ENCODE measurements at places on chromosomes 4 and X.

GRCh38 chr4:83922402-83922801 lies 386.5 kb downstream of the GPAT3 start:
- no peak for DNase-seq

GRCh38 chr4:126697748-126698147 lies 935.0 kb upstream of the INTU start:
- DNase-seq, result peak; percentile 88

DNA sequence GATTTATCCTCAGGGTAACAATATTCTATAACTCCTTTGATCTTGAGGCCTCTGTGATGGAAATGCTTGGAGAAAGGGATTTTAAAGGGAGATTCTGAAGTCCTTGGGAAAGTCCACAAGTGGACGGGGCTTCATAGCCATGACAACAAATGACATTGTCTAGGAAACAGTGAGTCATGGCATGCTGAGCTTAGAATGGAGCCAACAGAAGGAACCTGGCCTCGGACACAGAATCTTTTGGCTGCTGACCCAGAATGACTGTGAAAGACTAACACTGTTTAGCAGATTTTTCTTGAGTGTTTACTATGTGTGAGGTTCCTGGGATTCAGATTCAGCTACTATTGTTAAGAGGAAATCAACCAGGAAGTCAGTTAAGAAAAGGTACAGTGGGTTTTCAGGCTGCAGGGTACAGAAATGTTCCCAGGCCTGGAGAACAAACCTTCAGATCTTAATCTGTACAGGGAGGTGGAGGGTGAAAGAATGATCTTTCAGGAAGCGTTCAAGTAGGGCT lies 18.1 kb upstream of the CXCL2 start:
- DNase-seq, result peak; percentile 96

DNA sequence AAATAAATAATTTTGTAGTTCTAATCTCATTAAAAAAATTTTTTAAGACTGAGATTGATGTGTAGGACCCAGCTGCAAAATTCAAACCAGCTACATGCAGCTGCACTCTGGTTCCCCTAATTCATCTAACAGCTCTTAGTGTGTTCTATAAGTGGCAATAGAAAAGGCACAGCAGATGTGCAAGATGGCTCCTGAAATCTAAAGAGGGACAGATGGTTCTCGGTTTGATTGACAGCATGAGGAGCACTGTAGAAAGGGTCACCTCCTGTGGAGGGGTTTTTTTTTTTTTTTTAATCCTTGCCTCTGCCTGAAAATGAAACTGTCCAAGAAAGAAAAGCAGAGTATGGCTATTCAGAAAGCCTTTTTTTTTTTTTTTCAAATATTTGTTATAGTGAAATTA lies 16.9 kb upstream of the OCIAD1 start:
- DNase-seq, result no peak

DNA sequence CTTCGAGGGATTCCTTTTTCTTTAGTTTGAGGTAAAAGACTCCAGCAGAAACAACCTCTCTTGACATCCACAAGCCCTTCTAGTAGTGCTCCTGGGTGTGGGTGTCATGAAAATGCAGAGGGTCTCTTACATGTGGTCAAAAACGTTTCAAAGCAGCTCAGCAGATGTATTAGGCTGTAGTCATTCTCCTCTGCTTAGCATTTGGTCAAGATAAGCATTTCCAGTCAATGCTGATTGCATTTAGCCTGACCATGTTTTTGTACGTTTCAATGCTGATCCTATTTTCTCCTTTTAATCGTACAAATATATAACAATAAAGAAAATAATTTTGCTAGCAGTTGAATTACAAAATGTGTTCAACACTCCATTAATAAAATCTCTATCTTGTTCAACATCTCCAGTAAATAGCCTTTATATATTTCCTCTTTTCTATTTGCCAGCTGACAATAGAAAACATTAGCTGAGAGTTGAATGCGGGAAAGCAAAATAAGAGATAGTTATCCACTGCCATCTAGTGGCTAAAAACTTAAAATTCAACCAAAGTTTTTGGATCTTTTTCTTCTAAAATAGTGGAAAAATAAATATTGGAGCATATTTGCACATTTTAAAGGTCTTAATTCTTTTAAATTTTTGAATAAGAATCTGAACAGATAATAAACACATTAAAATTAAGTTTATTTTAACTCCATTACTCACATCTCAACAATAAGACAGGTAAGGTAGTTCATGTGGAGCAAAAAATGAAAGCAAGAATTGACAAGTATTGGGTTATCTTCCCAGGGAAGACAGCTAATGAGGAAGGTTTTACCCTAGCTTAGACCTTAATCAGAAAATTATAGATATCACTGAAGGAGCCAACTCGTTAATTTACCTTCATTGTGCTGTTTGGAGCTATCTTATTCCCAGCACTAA lies 15.2 kb upstream of the PACRGL start:
- DNase-seq, result peak; percentile 50

DNA sequence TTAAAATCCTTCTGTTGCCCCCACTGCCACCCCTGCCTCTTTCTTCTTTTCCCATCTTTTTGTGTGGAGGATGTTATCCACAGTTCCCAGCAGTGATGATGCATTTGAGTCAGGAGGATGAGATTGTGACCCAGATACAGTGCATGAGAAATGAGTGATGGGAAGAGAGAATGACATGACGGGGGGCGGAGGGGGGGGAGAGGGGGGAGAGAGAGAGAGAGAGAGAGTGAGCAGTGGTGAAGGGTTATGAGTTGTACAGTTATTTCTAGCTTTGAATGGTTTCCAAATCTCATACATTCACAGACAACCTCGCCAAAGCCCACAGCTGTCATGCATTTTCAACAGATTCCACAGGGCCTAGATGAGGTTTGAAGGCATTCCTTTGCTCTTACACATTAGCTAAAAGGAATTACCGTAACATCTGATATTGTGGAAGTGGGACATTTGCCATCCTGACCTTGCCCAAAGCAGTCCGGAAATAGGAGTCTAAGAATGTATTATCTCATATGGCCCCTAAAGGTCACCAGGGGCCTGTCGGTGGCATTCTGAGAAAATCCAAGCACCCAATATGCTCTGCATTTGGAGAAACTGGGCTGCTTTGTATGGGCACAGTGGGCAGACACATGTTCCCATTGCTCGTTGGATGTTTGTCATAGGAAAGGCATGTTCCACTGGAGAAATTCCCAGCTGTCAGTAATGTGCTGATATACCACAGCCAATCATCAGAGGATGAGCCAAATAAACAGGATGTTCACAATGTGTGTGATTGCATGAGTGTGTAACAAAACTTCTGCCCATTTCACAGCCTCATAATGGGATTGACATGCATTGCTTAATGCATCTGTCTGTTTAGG lies 435.8 kb downstream of the SPRY1 start:
- peak; percentile 67 for DNase-seq

DNA sequence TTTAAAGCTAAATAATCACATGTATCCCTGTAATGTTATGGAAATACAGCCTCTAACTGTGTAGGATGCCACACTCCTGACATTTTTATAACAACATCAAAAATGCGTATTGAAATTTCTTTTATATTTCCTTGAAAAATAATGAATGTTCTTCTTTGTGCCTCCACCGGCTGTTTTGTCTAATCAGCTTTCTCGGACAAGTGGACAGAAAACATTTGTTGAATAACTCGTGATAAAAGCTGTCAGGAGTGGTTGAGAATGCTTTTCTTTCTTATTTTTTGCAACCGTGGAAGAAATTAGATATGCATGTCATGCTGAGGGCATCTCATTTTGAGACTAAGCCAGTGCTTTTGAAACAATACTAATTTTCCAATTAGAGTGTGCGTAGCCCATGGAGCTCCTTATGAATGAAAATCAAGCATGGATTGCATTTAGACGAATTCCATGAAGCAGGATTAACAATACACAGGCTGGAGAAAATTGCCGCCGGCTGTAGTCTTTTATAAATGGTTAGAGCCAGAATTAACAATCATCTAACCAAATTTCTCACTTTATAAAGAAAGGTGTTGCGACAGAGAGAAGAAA lies 614.5 kb upstream of the LCORL start:
- DNase-seq, result no peak

GRCh38 chrX:17876135-17876534 lies 15.0 kb upstream of the RAI2 start:
- DNase-seq, result no peak
